ENCODE measurements at places on chromosomes 6 and 20.

- no peak for DNase-seq
Observed at GRCh38 chr20:16654858-16655535, 74.8 kb upstream of the SNRPB2 start.

- DNase-seq: no peak
Observed at GRCh38 chr6:123838505-123839234, 35.0 kb downstream of the NKAIN2 start.

- no peak for DNase-seq
Observed at GRCh38 chr6:21915707-21916260, 322.2 kb downstream of the SOX4 start.

DNA sequence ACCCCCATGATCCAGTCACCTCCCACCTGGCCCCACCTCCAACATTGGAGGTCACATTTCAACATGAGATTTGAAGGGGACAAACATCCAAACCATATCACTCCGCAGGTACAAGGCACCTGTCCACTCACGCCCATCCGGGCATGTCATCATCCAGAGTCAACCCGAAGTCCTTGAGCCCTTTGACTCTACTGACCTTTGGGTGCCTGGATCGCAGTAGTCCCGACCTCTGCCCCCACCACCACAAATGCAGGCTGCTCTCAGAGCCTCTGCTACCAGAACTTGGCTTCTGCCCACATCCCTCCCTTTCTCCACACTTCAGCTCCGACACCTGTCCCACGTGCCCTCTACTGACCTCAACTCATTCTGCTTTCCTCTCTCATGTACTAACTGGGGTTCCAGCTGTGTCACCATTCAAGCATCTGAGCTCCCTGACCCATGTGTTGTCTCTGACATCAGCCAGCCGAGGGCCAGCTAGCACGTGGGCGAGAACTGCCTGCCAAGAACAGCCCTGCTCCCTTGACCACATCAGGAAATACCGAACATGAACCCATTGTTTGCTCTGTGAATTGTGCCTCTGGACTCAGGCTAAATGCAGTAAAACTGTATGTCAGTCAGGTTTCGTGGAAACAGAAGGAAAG, 498.3 kb upstream of the SULF2 start:
- no peak for DNase-seq

DNA sequence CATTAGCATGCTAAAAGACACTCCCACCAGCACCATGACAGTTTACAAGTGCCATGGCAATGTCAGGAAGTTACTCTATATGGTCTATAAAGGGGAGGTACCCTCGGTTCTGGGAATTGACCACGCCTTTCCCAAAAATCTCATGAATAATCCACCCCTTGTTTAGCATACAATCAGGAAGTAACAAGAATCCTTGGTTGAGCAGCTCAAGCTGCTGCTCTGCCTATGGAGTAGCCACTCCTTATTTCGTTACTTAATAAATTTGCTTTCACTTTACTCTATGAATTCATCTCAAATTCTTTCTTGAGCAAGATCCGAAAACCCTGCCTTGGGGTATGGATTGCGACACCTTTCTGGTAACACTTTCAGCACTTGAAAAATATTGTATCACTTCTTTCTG, 243.0 kb downstream of the BMP2 start:
- no peak for DNase-seq

DNA sequence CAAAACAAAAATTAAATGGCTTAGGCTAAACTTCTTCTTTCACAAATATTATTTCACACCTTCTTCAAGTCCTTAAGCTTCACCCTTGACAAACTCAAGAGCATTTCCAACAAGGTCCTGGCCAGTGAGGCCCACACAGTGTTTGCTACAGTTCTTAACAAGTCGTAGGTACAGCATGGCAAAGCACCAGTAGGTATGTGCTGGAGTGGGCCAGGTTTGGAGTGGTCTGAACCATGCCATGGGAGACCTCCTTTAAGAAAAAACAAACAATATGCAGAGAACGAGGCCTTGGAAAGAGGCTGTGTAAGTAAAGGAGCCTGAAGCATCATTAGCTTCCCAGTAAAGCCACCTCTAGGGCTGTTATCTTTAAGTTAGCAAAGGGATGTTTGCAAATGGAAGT, 154.3 kb upstream of the SNX9 start:
- no peak for DNase-seq
